ENCODE measurements at places on chromosomes 12 and 14.

- no peak for DNase-seq
These were observed 8.6 kb downstream of the CAPRIN2 start for GRCh38 chr12:30746190-30746589.

GRCh38 chr12:109932878-109933503 lies 32.9 kb downstream of the TCHP start:
- DNase-seq = no peak

- DNase-seq = no peak
These were observed 18.6 kb downstream of the AMN1 start for GRCh38 chr12:31710021-31710818.

DNA sequence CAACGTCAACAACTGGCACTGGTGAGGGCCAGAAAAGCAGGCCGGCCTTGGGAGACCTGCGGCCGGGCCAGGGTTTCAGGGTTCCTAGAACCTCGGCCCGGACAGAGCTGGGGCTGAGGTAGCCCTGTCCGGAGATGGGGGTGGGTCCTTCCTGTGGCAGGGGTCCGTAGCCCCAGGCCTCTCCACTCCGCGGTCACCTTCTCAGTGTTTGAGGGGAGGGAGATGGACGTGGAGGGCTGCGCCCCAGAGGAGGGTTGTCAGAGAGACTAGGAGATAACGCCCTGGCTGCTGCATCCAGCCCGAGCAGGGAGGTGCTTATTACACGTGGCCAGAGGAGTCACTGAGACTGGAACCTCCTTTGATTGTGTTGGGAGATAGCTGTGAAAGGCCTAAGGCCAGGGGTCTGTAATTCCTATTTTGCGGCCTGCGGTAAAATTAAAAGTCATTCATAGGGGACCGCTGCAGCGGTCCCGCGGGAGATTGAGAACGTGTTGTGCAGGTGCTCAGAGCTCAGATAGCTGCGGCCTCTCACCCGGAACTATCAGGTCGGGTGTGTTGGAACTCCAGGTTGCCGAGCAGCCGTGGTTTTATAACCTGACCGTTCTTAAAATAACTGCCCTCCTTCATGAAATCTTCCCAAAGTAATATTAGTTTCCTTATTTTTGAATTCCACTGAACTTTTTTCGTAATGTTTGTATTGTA lies 507 bp downstream of the AHSA1 start:
- DNase-seq = peak; percentile 34

DNA sequence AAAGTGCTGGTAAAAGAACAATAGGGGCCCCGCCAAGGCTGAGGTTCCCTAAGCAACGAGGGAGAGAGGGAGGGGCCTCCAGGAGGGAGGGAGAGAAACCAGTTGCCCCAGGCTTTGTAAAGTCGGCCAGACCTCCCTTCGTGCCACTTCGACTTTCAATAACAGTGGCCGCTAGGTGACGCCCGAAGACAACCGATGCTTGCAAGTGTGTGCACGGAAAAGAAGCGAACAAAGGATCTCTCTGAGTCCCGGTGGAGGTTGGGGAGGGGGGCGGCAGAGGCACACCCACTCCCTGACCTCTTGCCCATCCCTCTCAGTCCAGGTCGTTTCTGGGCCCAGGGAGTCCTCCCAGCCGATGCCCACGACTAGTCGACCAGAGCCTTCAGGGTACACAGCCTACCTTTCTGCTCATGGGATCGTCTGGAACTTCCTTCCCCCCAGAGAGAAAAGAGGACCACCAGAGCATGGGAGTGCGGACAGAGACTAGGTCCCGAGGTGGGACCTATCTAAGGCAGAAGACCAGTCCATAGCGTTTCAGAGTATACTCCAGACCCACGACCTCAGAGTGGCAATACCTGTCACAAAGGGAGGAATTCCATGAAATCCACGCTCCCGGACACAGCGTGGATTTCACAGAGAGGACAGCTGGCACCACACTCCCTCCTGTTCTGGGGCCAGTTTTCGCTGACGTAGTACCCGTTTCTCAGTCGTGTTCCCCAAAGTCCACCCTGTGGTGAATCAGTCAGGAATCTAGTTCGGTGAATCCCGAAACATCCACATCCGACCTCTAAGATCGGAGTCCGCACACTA lies 262.7 kb upstream of the ALG10B start:
- DNase-seq = no peak

- no peak for DNase-seq
These were observed 62.2 kb upstream of the LMO3 start for GRCh38 chr12:16668198-16668597.

DNA sequence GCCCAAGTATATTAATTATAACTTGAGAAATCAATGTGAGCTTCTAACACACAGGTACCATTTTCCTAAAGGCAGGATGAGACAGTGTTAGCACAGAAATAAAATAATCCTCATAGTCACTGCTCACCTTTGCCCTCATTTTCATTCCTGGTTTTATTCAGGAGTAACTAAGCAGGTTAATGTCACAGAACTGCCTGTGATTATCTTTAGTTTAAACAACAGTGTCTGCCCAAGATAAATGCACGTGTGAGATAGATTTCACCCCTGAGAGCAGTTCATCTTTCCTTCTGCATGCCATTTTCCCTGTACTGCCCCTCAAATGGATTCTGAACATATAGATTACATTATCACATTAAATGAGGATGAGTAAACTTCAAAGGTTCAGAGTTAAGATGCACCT lies 250.7 kb downstream of the RMST start:
- DNase-seq = no peak

- DNase-seq = no peak
These were observed 12.6 kb downstream of the R3HDM2 start for GRCh38 chr12:57418255-57418654.

DNA sequence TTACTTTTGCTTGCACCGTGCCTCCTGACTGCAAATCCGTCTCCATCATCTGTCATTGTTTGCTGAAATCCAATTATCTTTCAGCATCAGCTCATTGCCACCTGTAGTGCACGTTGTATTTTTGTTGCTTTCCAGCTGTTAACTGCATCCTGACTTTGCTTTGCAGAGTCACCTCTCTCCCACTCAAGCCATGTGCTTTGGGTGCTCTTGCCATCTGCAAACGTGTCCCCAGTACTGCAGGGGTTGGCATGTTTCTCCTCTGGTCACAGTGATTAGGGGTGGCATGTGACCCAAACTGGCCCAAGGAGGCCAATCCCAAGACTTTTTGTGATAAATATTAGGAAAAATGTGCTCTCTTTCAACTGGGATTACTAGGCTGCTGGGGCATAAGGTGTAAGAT lies 10.5 kb upstream of the TMED2 start:
- no peak for DNase-seq

DNA sequence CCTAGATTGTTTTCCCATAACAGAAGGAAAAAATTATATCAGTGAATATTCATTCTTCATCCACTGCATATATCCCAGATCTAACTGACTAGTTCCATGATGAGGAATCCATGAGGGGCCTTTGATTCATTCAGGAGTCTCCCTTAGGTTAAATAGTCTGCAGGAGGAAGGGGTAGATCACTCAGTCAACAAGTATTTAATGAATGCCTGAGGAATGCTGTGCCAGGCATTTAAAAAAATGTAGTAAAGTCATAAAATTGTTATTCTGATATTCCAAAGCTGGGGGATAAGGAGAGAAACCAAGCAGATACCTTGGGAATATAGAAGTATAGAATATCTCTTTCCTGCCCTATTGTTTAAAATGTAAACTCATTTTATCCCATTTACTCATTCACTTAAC lies 216.2 kb upstream of the CAND1 start:
- DNase-seq = peak; percentile 79

DNA sequence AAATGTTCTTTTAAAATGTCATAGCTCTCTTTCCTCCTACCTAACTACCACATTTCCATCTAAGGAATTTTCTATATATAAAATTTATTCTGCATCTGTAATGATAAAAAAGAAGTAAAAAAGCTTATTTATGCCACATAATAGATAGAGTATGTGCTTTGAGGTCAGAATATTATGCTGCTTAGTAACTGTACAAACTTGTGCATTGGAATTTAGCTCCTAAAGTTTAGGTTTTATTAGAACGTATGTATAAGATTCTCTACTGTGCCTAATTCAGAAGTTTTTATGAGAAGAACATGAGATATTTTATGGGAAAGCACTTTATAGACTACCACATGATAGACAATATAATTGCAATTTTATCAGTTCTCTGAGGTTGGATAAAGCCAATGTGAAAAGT lies 384.6 kb downstream of the SLC16A7 start:
- no peak for DNase-seq

DNA sequence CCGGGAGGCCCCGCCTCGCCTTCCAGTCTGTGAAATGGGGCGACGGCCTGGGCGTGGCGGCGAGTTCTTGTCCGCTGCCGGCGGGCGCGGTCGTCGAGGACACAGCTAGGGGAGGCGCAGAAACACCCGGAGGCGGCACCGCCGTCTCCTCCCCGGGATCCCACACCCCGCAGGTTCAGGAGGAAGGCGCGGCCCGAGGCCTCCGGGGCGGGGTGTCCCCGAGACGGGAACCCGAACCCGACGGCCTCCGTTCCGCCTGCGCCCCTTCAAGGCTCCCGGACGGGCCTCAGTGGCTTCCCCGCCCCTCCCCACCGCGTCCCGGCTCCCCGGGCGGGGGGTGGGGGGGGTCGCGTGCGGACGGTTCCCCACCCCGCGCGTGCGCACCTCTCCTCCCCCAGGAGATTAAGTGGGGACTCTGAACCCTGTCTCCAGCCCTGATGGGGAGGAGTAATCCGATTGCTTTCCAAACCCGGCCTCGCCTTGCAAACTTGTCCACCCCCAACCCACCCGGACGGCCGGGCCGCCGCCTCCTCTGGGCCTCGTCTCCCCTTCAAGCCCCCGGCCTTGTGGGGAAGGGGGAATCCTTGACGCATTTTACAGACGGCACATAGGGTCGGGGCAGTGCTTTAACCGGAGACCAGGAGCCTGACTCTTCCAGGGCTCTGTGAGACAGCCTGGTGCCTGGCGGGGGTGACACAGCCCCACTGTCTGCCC lies 35.3 kb upstream of the ANKRD9 start:
- DNase-seq = no peak

- no peak for DNase-seq
These were observed 44.0 kb downstream of the DLK1 start for GRCh38 chr14:100770605-100771120.

DNA sequence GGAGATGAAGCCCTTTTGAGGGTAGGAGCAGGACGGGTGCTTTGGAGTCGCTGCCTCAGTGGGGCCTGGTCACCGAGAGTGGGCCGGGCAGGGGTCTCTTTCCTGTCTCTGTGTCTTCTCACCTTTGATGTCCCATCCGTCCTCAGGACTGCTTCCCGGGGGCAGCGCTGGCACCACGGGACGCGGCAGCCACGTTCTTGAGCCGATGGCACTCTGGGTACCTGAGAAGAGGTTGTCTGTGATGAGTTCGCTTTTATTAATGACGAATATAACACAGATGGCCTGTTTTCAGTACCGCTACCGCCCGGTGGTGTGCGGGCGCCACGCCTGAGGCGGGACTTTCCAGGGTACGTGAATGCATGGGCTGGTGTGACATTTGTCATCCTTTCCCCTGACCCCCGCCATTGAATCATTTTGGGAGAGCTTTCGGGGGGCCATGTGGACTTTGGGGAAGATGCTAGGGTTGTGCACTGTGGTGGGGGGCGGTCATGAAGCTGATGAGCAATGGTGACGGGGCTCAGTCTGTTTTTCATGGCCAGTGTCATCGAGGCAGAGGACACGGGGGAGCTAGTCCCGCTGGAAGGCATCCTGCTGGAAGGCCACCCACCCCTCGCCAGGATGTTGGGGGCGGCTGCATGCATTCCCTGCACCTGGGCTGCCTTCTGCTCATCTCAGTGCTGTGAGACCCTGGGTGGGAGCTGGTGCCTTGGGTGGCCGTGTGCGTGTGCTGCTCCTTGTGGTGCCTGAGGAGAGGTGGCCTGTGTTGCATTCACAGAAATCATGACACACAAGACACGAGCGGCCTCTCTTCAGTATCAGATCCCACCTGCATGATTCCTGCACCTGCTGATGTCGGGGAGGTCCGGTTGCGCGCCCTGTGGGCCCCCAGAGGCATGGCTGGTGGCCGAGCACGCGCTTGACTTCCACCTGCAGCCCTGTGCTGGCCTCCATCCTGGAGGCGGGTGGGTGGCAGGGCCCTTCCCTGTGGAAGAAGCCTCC lies 162.5 kb upstream of the RTL1 start:
- no peak for DNase-seq

- DNase-seq = no peak
These were observed 769.4 kb downstream of the MED13L start for GRCh38 chr12:115507951-115508722.

DNA sequence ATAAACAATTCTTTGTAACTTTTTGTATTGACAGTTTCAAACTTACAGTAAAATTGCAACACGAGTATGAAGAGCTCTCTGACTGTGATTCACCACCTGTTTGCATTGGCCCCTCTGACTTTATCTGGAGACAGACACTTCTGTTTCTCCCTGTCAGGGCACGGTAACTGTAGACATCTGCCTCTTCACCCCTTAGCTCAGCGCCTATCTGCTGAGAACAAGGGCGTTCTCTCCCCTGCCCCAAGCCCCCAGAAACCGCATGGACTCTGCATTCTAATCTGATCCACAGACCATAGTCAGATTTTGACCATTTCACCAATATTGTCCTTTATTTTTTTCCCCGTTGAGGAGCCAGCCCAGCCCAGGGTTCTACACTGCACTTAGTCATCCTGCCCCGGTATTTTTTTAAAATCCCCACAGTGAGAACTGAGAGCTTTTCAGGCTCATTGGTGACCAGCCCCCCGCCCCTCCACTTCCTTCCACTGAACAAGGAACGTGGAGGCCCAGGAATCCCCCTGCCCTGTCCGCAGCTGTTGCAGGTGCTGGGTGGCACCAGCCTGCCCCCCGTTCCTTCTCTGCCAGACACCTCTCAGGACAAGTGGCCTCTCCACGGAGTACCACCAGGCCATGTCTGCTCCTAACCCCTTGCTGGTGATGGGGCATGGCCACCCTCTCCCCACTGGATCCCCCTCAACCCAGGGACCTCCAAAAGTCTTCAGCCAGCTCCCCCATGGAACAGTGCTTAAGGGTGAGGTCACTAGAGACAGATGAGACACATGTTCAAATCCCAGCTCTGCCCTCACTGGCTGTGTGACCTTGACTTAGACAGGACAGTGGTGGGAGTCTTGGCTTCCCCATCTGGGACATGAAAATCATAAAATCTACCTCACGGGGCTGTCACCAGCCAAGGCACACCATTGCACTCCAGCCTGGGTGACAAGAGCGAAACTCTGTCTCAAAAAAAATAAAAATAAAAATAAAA lies 11.2 kb downstream of the RHOF start:
- DNase-seq = no peak

- no peak for DNase-seq
These were observed 307.3 kb upstream of the G2E3 start for GRCh38 chr14:30251557-30252100.

GRCh38 chr14:58107947-58108552 lies 44.0 kb downstream of the ARMH4 start:
- peak; percentile 62 for DNase-seq

- no peak for DNase-seq
These were observed 1209.8 kb downstream of the FLRT2 start for GRCh38 chr14:86739761-86740160.

DNA sequence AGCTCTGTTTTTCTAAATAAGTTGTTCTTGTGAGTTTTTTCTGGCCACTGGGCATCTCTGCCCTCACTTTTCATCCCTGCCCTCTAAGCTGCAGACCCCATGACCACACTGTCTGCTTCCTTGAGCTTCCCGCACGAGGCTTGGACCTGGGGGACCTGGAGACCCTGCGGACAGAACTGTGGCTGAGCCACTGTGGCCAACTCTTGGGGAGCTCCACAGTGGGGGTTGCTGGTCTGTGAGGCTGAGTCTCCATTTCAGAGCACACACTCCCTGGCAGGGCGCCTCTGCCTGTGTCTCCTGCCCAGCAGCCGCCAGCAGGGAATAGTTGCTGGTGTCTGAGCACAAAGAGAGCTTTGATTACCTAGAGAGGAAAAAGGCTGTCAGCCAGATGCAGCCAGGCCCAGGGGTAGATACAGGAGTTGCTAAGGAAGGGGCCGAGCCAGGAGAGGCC lies 13.1 kb upstream of the RIN3 start:
- DNase-seq = no peak
